ENCODE measurements at places on chromosomes 7 and 10.

- DNase-seq = no peak
Measured at GRCh38 chr7:111527545-111527944, 34.7 kb downstream of the IMMP2L start.

DNA sequence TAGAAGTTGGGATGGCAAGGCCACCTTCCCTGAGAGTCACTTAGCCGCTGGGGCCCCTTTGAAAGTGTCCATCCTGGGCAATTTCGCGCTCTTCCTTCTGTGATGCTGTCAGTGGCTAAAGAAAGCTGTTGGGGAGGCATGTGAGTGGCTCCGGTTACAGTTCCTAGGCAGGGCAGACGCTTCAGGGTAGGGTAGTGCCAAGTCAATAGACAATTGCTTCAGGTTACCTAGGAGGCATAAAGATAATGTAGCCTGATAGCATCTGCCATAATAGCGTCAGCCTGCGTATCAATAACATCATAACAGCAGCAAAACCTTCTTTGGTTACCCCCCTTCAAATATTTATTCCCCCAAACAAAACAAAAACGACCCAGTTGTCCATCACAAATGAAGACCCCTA, at the start of gene FAM107B:
Gene FAM107B (minus strand): TSS at position 101 of the 400 bp plus-strand sequence. CDS start 234 bp downstream, outside the sequence.
- no peak for DNase-seq

- DNase-seq = no peak
Measured at GRCh38 chr7:103592844-103593243, 146.8 kb upstream of the SLC26A5 start.

DNA sequence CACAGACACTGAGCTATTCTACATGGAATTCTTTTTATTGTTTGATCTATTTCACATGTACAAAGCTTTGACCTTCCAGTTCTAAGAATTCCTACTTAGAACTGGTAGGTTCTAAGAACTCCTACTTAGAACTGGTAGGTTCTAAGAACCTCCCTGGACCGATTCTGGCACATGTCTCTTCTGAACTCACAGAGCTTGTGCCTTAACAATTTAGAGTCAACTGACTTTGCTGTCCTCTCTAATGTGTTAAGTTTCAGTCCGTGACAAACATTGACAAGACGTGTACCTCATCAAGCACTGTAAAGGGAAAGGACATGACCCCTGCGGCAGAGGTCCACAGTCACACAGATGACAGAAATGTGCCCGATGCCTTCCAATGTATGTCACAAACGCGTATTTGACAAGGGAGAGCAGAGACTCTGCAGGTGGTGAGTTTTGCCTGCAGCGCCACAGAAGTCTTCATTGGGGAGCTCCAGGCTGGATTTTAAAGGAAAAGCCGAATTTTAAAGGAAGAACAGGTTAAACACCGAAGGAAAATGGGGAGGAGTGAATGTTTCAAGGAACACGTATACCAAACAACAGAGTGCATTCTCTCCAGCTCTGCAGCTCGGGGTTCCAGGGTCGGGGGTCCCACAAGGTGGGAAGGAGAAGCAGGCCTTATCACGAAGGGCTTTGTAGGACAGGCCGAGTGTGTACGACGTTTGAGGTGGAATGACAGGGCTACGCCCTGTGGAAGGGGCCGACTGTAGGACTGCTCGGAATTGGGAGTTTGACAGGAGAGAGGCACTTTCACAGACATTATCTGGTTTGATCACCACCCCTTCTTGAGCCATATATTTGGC, 161.1 kb upstream of the KLF14 start:
- no peak for DNase-seq

DNA sequence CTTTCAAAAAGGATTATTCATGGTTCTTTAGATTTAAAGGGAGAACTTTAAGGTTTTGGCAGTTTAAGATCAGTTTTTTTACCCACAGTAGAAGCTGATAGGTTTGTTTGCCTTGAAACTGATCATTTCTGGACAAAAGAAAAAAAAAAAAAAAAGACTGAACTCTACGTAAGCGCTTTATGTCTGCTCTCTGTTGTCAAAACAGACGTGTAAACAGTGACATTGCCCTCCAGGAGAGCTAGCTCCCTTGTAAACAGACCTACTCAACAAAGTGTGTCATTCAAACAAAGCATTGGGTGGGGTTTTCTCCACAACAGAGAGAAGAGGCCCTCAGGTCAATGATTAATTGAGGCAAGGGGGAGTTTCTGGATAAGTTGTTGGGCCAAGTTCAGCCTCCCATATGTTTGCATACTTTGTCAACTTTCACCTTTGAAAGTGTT, 568.1 kb upstream of the LRRN3 start:
- DNase-seq = no peak

DNA sequence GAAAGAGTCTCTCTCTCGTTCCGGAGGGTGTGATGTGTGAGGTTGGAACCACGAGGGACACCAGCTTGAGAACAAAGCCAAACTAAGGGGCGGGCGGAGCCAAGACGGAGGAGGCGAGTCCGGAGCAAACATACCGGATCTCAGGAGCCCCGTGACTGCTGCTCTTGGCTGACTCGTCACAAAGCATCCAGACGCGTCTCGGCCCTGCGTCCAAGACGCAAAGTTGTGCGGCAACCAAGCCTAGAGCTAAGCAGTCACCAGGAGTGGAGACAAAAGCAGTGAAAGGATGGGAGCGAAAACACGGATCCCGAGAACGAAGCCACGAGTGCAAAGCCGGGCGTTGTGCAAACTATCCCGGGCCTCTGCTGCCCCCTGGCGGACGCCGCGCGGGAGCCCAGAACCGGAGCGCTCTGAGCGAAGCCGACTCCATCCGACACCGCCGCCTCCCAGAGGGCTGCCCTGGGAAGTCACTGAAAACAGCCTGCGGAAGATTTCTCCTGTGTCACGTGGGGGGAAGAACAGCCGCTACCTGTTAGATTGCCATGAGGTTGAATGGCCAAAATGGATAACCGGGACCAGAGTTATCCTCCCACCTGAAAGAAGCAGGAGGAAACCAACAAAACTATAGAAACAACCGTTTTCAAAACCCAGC, 46.4 kb upstream of the TMEM72 start:
- peak; percentile 87 for DNase-seq

DNA sequence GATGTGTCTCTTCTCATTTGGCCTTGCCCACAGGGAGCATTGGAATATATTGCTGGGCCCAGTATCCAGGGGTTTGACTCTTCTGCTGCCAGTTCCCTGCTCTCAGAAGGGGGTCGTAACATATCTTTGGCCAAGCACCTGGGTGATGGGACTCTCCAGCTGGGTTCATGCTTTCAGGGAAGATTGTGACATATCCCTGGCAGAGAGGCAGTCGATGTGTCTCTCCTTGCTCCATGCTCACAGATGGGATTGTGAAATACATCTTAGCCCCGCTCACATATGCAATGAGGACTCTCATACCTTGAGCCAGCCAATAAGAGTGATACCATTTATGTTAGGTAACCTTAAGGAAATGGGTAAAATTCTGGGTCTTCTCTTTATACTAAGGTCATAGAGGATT, 39.2 kb upstream of the ZNF680 start:
- no peak for DNase-seq

DNA sequence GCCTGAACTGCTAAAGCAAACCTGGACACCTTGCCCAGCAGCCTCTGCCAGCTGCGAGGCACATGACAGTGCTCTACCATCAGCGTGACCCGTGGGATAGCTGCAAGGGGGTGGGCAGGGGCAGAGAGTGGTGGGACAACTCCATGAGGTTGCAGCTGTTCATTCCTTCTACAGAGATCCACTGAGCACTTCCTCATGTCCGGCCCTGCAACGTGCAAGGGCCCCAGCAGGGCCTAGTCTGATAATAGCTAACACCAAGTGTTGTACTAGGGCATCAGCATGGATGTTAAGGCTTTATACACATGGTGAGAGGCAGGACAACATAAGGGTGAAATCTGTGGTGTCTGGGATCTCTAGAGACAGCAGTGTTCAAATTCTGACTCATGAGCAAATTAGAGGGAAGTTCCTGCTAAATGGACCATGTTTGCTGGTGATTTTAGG, 14.3 kb downstream of the NOD1 start:
- DNase-seq = no peak

- DNase-seq = no peak
Measured at GRCh38 chr7:96198047-96198636, 123.8 kb downstream of the SLC25A13 start.

DNA sequence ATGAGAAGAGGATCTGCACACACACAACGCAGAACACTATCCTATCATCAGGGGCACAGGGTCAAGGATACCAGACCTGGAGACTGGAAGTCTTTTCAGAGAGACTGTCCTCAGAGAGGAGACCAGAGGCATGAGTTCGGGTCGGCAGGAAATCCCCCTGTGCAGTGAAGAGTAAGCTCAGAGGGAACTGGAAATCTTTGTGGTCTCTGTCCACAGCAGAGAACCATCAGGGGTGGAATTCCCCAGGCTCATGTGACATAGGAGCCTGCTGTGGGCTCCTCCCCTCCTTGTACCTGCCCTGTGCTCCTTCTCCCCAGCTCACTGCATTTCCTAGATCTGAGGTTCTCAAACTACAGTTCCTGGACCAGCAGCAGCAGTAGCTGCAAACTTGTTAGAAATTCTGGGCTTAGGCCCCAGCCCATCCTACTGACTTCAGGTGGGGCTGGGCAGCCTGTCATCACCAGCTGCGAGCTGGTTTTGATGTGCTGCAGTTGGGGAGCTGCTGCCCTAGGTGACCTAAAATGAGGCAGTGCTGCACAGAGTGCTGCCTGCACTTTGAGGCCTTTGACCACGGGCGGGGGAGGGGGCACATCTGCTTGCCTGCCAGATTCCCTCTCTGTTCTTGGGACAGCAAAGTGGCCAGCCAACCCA, 2.4 kb downstream of the ZMIZ2 start:
- DNase-seq = no peak

DNA sequence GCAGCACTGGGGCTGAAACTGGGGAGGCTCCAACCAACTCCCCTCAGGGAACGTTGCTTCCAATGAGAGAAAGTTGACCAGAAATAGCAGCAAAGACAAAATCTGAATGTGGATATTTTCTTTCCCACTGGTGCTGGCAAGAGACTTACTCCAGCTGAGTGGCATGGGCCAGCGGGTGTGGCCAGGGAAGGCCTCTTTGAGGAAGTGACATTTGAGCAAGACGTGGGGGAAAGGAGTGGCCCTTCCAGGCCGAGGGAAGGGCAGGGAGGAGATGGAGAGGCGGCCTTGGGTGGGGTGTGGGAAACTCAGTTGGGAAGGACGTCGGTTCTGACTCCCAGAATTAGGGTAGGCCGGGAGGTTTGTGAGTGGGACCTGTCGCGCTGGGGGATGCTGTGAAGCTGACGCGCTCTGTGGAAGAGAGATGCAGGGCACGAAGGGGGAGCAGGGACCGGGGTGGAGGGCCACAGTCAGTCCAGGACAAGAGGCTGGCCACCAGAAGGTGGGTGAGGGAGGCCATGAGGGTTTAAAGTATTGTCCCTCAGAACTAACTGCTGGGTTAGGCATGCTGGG, 96.7 kb upstream of the IKZF1 start:
- DNase-seq = no peak

DNA sequence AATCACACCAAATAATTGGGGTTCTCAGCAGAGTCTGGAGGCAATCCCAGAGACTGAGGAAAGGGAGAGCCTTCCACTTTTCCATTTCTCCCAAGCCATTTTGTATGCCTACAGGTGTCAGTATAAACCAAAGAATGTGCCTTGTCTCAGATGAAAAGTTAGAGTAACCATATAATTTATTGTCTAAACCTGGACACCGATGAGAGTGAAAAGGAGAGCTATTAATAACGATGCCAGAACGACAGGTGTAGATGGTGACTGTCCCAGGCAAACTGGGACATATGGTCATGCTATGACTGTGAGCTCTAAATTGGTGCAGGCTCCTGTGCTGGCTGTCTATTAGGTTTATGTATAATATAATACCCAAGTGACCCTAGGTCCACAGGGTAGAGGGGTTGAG, 219.6 kb downstream of the ARHGAP12 start:
- no peak for DNase-seq

DNA sequence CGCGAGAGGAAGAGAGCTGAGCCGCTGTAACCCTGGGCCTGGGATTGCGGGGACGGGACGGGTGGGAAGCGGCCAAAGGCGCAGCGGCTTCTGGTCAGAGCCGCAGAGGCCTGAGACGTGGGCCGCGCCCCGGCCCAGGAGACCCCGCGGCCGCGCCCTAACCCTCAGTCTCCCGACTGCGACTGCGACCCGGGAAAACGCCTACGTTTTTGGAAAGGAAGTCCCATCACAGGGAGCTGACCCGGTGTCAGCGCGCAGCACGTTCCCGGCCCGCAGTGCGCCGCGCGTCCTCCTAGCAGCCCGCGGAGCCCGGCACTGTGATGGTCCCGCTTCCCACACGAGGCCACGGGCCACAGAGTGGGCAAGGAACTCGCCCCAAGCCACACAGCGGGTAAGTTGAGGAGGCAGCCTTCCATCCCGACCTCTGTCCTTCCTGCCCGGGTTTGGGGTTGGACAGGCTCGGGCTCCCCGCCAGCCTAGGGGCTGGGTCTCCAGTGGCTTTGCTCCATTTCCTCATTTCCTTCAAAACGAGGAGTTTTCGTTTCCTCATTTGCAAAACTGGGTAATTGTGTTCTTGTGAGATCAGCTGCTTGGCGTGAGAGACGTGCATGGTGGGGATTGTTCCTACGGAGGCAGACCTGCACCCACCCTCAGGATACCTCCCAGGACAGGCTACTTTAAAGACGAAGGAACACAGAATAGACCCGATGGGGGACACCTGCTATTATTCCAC, 1.2 kb downstream of the GPNMB start:
- DNase-seq = no peak

DNA sequence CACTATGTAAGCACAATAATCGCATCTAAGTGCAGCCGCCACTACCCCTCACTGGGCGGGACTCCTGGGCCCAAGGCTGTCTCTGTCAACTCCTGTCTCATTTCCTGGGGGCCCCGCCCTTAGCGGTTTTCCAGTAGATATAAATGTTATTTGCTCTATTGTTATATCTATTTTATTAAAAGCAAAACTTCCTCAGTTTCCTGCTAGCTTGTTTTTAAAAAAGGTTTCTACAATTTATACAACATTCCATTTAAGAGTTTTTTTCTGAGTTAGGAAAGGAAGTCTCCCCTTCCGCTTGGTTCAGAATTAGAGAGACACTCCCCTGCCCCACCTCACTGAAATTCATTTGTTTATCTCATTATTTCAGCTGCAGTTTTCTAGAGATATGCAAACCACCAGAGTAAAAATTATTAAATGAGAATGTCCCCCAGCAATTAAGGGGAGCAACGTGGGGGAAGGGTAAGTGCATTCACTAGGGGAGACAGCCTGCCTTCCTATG, 82.7 kb downstream of the RAMP3 start:
- DNase-seq = no peak

- DNase-seq = no peak
Measured at GRCh38 chr7:55423891-55424290, 58.8 kb downstream of the LANCL2 start.

DNA sequence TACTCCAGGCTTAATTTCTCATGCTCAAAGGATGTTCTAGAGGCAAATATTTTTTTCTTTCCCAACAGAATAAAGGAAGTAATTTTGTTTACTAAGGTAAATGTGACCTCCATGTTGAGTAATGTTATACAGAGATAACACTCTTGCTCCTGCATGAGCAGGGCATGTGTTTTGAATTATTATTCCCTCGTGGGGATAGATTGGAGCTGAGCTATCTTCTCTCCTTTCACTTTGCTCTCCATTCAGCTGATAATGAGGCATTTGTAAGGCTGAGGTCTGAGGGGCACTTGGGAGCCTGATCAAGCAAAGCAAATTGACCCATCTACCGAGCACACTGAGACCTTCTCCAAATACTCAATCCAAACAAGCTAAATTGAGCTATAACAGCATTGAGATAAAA, 50.7 kb upstream of the GHITM start:
- no peak for DNase-seq

GRCh38 chr7:17058568-17058967, 176.8 kb upstream of the AGR3 start:
- no peak for DNase-seq

GRCh38 chr7:144830811-144831210, 5.0 kb downstream of the TPK1 start:
- no peak for DNase-seq

- DNase-seq = no peak
Measured at GRCh38 chr7:39130274-39130673, 152.6 kb downstream of the POU6F2 start.
